Hematopoietic multipotent progenitor cell treated with erythropoietin and hydrocortisone succinate and interleukin-3 and kit ligand, for 17 days (in vitro differentiated cells): ENCODE measurements at places on chromosomes 12 and 14.

- DNase-seq, result no peak
Measured at GRCh38 chr12:3097186-3097804, 20.1 kb downstream of the TSPAN9 start.

DNA sequence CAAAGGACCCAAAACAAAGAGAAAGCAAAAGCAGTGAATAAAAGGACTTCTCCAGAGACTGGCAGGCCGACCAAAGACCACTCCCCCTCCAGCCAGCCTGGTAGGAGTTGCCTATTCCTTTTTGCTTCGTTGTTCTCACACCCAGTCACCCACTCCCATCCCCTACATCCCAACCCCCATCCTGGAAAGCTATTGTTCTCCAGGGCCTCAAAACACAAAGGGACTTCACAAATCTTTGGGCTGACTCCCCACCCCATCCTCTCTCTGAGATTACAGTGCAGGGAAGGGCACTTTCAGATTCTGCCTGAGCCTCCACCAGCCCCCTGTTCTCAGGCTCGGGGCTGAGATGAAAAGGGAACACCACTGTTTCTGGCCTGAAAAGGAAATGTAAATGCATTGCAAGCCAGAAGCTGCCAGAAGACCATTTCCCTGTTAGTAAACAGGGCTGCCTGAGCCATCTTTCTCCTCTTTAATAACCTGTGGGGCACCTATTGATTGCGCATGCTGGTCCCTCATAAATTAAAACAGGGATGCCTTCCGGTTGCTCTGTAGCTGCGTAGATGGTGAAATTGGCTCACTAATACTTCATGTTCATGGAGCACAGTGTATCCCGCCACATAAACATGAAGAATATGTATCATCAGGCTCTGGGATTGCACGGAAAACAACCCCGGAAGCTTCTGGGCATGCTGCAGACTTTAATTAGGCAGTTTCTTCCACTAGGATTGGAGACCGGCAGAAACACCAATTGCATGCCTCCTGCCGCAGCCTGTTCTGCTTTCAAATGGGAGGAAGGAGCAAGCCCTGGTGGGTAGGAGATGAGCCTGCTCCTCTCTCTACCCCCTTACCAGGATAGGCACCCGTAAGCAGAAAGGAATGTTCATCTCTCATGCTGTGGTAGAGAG lies 130.3 kb upstream of the FUT8 start:
- no peak for DNase-seq

- DNase-seq, result peak; percentile 22
Measured at GRCh38 chr14:52299692-52300278, 14.3 kb upstream of the PTGER2 start.

GRCh38 chr12:124513297-124513867 lies 54.0 kb downstream of the NCOR2 start:
- DNase-seq, result no peak
